LNCaP clone FGC (cell line): ENCODE measurements at places on chromosomes 6 and 20.

GRCh38 chr6:53258774-53259155, 90.0 kb downstream of the ELOVL5 start:
- DNase-seq, result no peak

DNA sequence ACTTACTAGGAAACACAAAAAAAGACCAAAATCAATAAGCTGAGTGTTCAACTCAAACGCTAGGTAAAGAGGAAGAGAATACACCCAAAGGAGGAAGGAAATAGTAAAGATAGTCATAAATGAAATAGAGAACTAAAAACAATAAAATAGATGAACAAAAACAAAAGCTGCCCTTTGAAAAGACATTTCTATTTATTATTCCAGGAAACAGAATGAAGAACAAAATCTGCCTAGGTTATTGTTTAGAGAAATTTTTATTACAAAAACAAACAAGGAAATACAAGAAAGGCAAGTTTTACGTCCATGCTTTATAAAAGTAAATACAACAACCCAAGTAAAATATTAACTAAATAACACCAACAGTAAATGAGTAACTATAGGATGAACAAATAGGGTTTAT, 20.1 kb downstream of the HLA-DMB start:
- DNase-seq, result peak; percentile 71

- no peak for DNase-seq
Observed at GRCh38 chr6:38262609-38263008, 377.1 kb downstream of the BTBD9 start.

GRCh38 chr6:112571488-112572270, 224.5 kb downstream of the RFPL4B start:
- DNase-seq, result peak; percentile 75

- no peak for DNase-seq
Observed at GRCh38 chr20:4046311-4046924, 31.1 kb upstream of the RNF24 start.

DNA sequence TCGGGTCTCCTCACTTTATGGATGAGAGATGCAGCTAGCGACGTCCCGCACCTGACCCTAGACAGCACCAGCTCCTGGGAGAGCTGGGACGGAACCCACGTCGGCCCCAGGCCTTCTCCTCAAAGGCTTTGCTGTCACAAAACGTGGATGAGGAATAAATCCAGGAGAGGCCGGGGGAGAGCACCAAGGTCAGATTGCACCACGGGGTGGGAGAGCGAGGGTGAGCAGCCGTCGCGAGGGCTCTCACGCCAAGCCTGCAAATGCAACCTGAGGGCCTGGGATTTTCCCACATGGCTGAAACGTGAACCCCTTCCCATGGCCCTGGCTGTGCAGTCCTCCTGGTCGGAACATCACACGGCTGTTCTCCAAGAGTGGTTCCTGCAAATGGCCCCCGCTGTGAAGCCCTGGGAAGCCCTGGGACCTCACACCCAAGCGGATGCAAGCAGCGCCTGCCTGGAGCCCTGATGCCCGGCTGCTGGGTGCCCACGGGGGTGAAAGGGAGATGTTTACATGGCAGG, 45.3 kb downstream of the DLL1 start:
- DNase-seq, result no peak

DNA sequence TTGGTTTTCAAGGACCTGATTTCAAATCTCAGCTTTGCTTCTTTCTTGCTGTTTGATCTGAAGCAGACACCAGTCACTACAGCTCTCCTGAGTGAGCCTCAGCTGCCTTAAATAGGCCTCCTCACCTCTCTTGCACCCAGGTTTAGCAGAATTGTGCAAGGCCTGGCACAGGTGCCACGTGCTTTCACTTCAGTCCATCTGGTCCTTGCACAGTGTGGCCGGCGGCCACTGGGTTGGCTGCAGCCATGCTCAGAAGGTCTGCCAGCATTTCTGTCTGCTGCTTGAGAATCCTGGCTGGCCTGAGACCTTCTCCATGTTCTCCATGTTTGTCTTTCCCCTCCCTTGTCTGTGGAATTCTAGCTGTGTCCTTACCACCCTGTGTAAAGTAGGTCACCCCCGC, 14.5 kb upstream of the DAAM2 start:
- no peak for DNase-seq

DNA sequence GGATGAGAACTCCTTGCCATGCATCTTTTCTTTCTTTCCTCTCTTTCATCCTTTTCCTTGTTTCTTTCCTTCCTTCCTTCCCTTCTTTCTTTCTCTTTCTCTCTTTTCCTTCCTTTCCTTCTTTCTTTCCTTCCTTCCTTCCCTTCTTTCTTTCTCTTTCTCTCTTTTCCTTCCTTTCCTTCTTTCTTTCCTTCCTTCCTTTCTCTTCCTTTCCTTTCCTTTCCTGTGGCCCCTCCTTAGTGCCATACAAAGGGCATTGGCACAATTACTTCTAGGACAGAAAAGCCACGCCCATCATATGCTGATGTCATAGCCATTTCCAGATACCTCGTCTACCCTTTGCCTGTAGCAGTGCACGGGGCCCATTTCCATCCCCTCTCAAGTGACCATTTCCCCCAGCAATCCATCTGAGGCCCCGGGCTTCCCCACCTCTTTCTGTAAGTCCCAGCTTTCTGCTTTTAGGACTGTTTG, 2.2 kb upstream of the CENPB start:
- DNase-seq, result no peak

DNA sequence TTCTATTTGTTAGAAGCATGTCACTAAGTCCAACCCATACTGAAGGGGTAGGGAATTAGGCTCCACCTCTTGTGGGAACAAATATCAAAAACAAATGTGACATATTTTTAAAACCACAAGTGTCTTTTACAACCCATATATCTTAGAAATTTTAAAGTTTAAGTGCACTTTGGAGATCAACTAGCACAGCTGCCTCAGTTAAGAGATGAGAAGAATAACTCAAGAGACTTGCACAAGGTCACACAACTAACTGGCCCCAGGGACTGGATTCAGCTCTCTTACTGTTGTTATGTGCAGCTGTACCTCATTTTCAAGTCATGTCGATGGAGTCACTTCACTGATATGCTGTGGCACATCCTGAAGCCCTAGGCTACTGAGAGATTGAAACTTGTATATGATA, 102.9 kb upstream of the BMP2 start:
- DNase-seq, result no peak

GRCh38 chr6:104638841-104639290, 220.9 kb downstream of the HACE1 start:
- peak; percentile 21 for DNase-seq

- DNase-seq, result no peak
Observed at GRCh38 chr6:33072508-33073100, 845 bp downstream of the HLA-DPA1 start.

GRCh38 chr6:1296542-1296941, 15.4 kb upstream of the FOXQ1 start:
- DNase-seq, result no peak

DNA sequence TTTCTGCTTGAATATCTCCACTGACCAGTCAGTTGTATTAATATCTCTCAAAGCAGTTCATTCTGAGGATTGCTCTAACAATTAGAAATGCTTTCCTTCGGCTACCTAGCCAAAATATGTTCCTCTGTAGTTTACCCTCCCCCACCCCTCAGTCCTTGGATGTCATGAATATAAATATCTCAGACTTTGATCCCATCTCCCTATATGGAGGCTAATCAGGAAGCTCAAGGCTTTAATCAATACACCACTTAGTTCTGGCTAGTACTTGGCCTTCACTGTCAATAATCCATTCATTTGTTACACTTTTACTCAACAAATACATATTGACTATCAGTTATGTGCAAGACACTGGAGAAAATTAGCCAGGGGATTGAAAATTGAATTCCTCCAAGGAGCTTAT, 60.1 kb downstream of the CLIC5 start:
- DNase-seq, result no peak

DNA sequence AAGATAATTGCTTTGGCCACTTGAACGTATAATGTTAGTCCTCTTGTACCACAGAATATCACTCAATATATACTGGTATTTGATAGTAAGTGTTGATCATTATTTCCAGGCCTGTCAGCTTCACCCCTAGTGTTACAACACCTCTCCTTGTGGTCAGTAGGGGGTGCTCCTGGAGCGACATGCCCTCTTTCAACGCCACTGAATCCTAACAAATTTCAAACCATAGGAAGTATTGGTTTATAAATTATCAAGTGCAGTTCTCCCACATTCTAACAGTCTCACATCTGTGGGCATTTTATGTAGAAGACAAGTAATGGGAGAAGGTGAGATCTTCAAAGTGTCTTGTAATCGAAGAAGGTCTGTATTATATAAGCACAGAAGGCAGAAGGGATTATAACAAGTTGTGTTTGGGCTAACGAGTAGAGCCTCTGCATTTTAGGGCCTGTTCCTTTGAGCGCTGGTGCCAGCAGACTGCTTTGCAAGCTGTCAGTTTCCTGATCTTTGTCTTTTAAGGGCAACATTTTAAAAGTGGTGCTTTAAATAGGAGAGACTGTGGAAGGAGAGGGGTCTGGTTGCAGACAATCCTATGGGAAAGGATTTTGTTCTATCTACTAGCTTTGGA, 57.1 kb upstream of the CEP162 start:
- no peak for DNase-seq

DNA sequence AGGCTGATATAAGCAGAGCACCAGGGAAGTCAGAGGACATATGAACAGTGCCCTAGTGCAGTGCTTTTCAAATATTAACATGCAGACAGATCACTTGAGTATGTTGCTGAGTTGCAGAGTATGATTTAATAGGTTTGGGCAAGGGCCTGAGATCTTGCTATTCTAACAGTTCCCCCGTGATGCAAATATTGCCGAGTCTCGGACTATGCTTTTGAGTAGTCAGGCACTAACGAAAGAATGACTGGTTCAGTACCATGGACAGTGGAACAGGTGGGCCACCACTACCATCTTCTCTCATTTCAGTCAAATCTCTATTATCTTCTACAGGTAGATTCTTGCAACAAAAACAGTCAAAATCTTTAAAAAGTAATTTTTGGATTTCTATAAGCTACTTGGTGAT, 3.7 kb upstream of the TMEM200A start:
- DNase-seq, result peak; percentile 4

GRCh38 chr20:63062188-63063140, 55.7 kb upstream of the BHLHE23 start:
- no peak for DNase-seq

GRCh38 chr20:41888434-41888833, 270.3 kb upstream of the CHD6 start:
- DNase-seq, result no peak

DNA sequence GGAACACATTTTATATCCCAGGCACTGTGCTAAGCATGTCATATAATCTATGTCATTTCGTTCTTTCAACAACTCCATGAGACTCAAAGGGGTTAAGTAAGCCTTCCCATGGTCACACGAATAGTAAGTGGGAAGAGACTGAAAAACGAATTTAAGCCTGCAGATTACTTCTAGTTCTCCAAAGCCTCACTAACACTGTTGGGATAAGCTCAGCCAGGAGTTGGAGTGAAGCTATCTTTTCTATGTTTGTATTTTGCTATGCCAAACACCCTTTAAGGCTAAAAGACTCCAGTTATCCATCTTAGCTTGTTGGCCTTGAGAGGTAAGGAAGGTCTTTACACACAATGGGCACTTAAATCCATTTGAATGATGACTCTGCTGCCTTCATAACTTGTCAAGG, 148.1 kb upstream of the UST start:
- DNase-seq, result no peak

GRCh38 chr6:48290595-48290994, 179.6 kb upstream of the PTCHD4 start:
- no peak for DNase-seq

- no peak for DNase-seq
Observed at GRCh38 chr6:36779227-36779626, 60.0 kb downstream of the CPNE5 start.

DNA sequence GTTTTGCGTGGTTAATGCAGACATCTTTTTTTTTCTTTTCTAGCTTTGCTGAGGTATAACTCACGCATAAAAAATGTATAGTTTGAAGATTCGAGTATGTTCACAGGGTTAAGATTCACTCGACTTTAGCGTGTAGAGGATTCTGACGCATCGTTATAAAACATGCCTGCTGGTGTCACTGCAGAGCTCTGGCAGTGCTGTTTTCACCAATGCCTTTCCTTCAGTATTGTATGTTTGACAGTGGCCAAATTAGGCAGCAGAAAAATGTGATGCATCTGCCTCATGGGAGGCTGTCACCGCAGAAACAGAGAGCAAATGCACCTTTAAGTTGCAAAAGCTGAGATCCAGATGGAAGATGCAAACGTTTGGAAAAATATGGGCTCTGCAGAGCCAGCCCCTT, 18.0 kb upstream of the SIRPB2 start:
- DNase-seq, result peak; percentile 8

GRCh38 chr6:137283940-137284810, 65.0 kb upstream of the IFNGR1 start:
- no peak for DNase-seq

DNA sequence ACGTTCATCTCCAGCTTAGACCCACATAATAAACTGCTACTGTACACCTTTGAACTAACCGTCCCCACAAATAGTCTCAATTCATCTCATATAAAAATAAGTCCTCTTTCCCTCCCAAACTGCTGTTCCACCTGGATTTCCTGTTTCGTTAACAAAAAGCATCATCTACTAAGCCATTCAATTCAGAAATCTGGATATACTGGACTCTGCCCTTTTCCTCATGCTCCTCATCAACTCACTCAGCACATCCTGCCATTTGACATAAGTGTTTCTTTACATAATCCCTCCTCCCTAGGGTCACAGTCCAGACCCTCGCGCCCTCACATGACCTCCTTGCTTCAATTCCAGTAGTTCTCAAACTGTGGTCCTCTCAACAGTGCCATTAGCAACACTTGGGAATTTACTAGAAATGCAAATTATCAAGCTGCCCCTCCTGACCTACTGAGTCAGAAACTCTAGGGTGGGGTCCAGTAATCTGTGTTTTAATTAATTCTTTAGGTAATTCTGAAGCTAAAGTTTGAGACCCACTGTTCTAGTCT, 4.5 kb downstream of the MKKS start:
- no peak for DNase-seq

GRCh38 chr6:70094156-70094555, 208.7 kb downstream of the COL9A1 start:
- DNase-seq, result no peak

GRCh38 chr20:35191419-35192117, 19.7 kb downstream of the PROCR start:
- no peak for DNase-seq

DNA sequence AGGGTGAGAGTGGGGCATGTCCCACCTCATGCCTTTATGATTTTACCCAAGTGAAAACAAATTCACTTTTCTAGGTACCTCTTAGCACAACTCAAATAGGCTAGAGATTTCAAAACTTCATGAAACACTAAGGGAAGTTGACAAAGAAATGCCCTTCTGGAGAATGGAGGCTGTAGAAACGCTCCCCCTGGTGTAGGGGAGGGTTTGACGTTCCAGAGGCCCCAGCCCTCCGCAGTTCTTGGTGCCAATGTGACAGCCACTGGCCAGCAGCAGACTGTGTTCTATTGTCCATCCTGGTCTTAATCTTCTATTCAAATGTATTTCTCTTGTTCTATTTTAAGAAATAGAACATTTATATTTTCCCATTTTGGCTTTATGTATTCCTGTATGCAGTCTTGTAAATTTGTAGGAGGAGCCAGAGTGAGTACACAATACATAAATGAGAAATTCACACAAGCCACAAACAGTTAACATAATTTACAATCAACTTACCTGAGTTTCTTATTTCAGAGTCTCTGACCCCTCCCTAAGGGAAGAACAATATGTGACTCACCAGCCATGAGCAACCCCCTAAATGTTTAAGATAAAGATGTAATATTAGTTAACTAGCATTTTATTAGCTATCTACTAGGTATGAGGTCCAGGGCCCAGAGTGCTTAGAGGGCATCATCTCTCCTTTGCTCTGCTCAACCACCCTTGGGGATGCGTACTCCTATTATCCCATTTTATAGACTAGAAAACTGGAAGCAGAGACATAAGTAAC, 8.8 kb upstream of the MUC21 start:
- DNase-seq, result no peak
